ENCODE measurements at places on chromosomes 2 and 18.

DNA sequence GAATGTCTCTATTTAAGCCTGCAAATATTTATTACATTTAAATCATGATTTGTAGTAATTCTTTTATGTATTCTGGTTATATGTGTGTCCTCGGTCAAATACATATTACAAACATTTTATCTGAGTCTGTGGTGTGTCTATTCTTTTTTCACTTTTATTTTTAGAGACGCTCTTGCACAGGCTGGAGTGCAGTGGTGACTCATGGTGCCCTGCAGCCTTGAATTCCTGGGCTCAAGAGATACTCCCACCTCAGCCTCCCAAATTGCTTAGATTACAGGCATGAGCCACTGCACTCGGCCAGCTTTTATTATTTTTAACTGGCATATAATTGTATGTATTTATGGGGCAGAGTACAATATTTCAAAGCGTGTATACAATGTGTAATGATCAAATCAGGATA, 47.5 kb downstream of the ARID5A start:
- DNase-seq, result no peak

DNA sequence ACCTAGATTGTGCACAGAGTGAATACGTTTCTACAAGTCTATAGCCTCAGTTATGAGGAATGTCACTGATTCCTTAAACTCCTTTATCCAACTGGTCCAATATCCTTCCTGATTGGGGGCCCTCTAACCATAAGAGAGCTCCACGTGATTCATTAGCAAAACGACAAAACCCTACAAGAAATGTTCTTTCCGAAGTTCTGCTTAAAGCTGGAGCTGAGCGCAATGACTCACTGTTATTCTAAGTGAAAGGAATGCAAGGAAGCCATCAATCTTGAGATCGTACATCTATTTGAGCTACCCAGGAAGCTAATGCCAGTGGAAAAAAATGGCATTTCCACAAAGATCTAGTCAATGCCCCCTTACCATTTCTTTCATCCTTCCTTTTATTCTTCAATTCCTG, 354.9 kb upstream of the CDH20 start:
- peak; percentile 14 for DNase-seq

DNA sequence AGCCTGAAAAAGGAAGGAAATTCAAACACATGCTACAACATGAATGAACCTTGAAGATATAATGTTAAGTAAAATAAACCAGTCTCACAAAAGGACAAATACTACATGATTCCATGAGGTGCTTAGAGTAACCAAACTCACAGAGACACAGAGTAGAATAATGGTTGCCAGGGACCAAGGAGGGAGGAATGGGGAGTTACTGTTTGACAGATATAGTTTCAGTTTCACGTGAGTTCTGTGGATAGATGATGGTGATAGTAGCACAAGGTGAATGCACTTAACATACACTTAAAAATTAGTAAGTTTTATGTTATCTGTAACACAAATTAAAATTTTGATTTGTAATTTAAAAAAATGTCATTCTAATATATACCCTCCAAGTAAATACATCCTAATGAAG, 106.9 kb upstream of the ACVR1C start:
- DNase-seq, result no peak

DNA sequence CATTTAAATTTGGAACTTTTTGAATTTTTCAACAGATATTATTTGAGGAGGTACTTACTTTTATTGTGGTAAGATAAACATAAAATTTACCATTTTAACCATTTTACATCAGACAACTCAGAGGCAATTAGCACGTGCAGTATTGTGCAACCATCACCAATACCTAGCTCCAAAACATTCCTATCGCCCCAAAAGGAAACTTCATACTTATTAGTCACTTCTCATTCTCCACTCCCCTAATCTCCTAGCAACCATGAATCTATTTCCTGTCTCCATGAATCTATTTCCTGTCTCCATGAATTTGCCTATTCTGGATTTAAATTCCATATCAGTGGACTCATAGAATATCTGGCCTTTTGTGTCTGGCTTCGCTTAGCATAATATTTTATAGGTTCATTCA, 69.9 kb upstream of the FAM136A start:
- DNase-seq, result no peak

DNA sequence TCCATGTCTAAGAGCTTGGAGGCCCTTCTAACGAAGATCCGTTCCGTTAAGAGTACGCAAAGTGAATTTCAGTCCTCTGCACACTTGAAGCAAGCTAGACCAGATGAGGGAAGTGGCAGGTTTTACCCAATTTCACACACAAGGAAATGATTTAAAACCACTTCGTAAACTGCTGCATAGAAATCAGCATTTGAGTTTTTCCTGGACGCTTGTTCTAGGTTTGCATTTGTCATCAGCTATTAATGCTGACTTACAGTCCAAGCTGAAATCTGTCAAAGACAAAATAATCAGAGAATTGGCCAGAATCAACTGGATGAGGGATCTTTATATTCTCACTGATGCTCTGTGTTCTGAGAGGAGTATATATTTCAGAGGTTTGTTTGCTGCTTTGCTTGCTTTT, 117.6 kb upstream of the RASGRP3 start:
- no peak for DNase-seq

- no peak for DNase-seq
Observed at GRCh38 chr2:12244070-12244469, 472.7 kb upstream of the TRIB2 start.

DNA sequence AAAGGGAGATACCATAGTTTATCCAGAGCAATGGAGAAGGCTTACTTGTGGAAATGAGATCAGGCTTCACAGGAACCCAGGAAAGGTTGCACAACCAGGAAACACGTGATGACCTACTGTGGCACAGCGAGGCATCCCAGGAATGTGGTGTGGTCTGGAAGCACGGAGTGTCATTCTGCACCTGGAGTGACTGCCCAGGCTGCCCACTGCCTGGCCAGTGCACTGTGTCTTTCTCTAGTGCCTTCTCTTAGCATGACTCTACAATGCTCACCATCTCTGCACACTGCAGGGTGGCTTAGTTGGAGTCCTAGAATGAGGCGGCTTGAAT, 48.9 kb downstream of the CHST9 start:
- DNase-seq, result no peak

DNA sequence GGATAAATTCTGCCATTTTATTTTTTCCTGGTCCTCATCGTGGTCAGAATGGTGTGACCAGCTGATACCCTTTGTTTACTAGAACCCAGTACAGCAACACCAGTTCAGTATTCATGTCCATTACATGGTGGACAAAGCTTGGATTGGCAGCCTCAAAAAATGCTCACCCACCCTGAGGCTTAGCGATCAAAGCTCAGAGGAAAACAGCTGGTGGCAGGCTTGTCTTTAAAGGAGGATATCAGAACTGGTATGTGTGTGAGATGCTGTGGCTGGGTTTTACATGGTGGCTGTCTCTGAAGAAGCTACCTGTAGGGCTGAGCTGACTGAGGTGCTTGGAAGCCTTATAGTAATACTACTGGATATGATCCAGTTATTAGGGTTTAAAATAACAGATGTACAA, 471.1 kb upstream of the MEX3C start:
- no peak for DNase-seq
